ENCODE measurements at places on chromosomes 12 and 14. TPM values are rescaled to one million over a fixed set of nuclear protein-coding genes. Genes with fewer than 3 reads are reported as not detected.

The DYNLL1 gene
- total RNA-seq: 253 TPM

The SMIM41 gene
- total RNA-seq: 0.19 TPM

The KDM5A gene
- 50.4 TPM for total RNA-seq

The HOXC13 gene
- not detected for total RNA-seq

The LDHB gene
- 541 TPM for total RNA-seq

The ACSS3 gene
- total RNA-seq: 0.19 TPM

The SERPINA9 gene
- total RNA-seq: not detected

The PAWR gene
- 95.7 TPM for total RNA-seq

The RD3L gene
- not detected for total RNA-seq

The TMEM117 gene
- total RNA-seq: 3.7 TPM

The KRT2 gene
- not detected for total RNA-seq

The KLRC2 gene
- total RNA-seq: not detected

The RPS6KA5 gene
- total RNA-seq: 6.0 TPM

The DPPA3 gene
- not detected for total RNA-seq

The KRT80 gene
- 7.2 TPM for total RNA-seq

The TMEM229B gene
- total RNA-seq: under 0.01 TPM

The FAM90A1 gene
- total RNA-seq: not detected

The ZFHX2 gene
- 0.65 TPM for total RNA-seq

The CLEC9A gene
- not detected for total RNA-seq

The DLK1 gene
- total RNA-seq: not detected

The MUCL1 gene
- not detected for total RNA-seq

The NPAS3 gene
- total RNA-seq: 0.33 TPM

The PLEKHG7 gene
- not detected for total RNA-seq

The ACACB gene
- 2.6 TPM for total RNA-seq

The SIX6 gene
- not detected for total RNA-seq

The PTGER2 gene
- total RNA-seq: not detected

Data from vein endothelial cell (primary cell).